ENCODE measurements at places on chromosomes 11 and 22.

DNA sequence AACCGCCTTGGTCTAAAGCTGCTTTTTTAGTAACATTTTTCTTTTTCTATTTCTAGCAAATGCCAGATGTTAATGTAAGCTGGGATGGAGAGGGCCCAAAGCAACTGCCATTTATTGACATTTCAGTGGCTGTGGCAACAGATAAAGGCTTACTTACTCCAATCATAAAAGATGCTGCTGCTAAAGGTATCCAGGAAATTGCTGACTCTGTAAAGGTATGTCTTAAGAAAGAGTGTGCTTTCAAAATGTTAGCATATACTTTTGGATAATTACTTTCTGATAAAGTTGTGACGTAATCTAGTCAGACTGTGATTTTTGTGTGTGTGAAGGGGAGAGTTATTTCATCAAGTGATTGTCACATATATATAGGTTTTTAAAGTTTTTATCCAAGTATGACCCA lies 68.1 kb downstream of the PDHX start:
- DNase-seq = no peak

DNA sequence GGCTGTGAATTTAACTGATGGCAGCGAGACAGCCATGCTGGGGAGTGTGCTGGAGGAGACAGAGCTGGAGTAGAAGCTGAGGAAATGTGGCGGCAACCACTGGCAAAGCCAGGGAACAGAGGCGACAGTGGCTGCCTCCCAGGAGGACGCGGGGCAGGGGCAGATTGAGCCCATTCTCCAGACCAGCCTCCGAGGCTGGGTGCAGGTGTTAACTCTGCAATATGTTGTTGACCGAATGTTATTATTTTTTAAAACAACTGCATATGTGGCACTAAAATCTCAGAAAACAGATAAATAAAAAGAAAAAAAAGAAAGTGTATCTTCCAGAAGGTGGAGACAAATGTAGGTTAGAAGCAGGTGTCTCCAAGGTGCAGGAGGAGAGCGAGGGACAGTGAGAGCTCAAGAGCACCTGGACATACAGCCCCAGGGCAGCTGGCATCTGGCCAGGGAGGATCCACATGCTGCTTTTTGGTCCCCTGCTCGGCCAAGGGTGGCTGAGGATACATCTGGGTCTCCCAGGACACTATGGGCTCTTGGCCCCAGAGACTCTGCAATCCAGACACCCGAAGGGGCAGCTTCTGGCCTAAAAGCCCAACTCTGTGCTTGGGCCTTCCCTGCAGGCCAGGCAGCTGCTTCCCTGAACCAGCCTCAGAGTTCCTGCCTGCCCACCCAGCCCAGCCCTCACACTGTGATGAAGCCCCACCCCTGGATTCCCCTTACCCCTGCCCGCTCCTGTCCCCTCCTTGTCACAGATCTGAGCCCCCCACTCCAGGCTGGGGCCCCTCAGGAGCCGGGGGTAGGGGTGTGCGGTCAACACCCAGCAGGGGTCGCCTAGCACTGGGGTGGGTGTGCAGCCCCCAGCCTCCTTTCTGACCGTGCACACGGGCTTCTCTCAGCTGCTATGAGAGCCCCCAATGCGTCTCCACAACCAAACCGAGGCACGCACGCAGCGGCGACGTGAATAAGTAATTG lies 12.9 kb downstream of the RTN4R start:
- DNase-seq = no peak

- DNase-seq = no peak
These were observed 422.4 kb downstream of the TENM4 start for GRCh38 chr11:79018371-79018849.

- DNase-seq = no peak
These were observed 56.9 kb downstream of the ABTB2 start for GRCh38 chr11:34300926-34301295.

GRCh38 chr11:130437848-130438247 lies 9.4 kb upstream of the ADAMTS8 start:
- DNase-seq = no peak

GRCh38 chr11:82790723-82791484 lies 57.2 kb upstream of the FAM181B start:
- DNase-seq = no peak

GRCh38 chr11:90601261-90601660 lies 378.4 kb upstream of the CHORDC1 start:
- DNase-seq = no peak

DNA sequence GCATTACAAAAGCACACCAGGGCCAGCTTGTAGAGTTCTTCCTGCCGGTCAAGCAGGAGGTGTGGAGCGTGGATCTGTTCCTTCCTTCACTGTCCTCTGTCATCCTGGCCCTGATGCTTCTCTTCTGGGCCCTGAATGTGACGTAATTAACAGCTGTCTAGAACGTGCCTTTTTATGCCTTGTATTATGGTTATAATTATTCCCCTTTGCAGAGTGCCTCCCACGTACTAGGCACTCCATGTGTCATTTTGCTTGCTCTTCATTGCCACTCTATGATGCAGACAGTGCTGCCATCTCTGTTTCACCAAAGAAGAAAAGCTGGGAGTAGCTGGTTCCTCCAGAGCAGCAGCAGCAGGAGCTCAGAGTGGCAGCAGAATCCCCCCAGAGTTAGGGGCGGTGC lies 132.1 kb upstream of the TTC12 start:
- DNase-seq = no peak

GRCh38 chr11:7413961-7414915 lies 71.1 kb upstream of the OLFML1 start:
- DNase-seq = no peak

GRCh38 chr11:87224486-87224885 lies 186.8 kb downstream of the TMEM135 start:
- DNase-seq = no peak

DNA sequence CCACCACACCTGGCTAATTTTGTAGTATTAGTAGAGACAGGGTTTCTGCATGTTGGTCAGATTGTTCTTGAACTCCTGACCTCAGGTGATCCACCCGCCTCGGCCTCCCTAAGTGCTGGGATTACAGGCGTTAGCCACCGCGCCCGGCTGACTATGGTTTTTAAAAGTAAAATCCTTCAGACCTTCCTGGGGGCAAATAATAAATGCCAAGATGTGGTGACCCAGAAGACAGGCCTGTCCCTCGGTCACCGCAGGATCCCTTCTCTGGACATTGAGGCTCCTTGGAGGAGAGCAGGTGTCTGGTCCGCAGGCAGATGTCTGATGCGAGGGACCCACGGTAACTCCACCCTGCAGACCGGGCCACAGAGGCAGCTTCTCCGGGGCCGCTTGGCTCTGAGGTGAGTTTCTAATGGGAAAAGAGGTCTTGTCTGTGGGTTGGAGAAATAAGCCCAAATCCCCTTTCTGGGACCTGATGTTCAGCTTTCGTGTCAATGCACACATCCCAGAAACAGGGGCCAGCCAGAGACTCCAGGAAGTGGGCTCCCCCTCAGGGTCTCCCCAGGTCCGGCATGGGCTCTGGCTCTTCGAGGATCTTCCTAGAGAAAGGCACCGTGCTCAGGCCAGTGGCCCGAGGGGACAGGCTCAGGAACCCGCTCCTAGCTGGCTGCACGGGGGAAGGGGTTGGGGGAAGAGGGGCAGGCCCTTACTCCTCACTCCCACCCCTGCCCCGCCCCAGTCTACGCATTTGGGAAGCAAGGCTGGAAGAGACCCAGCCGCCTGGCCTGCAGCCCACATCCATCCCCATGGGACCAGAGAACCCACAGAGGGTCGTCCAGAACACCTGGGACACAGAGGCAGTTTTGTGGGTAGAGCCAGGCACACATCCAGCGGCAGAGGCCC lies 100.6 kb downstream of the WNT7B start:
- no peak for DNase-seq

GRCh38 chr11:14974515-14975251 lies 2.5 kb upstream of the CALCA start:
- DNase-seq = peak; percentile 51

GRCh38 chr11:104076455-104076854 lies 40.0 kb downstream of the DDI1 start:
- DNase-seq = no peak

- peak; percentile 78 for DNase-seq
These were observed 1.1 kb upstream of the FBXO7 start for GRCh38 chr22:32473388-32473952.

- DNase-seq = no peak
These were observed 6.8 kb downstream of the CCDC86 start for GRCh38 chr11:60848714-60849151.

- DNase-seq = no peak
These were observed 174.2 kb downstream of the ETS1 start for GRCh38 chr11:128412847-128413791.

GRCh38 chr11:6642957-6643356 lies 12.7 kb downstream of the DCHS1 start:
- no peak for DNase-seq

DNA sequence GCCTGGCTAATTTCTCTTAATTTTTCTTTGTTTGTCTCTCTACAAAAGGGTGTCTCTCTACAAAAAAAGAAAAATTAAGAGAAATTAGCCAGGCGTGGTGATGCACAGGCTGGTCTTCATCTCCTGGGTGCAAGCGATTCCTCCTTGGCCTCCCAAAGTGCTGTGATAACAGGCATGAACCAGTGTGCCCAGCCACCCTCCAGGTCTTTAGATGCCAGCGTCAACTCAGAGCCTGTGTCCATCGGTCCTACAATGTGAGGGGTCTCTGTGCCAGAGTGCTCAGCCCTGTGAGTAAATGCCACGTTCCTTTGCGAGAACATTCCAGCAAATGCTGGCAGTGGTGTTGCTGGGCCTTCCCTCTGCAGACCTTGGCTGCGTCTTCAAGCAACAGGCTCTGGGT lies 62.7 kb downstream of the IGF2 start:
- no peak for DNase-seq

GRCh38 chr11:66419825-66420224 lies 1.0 kb upstream of the NPAS4 start:
- no peak for DNase-seq

DNA sequence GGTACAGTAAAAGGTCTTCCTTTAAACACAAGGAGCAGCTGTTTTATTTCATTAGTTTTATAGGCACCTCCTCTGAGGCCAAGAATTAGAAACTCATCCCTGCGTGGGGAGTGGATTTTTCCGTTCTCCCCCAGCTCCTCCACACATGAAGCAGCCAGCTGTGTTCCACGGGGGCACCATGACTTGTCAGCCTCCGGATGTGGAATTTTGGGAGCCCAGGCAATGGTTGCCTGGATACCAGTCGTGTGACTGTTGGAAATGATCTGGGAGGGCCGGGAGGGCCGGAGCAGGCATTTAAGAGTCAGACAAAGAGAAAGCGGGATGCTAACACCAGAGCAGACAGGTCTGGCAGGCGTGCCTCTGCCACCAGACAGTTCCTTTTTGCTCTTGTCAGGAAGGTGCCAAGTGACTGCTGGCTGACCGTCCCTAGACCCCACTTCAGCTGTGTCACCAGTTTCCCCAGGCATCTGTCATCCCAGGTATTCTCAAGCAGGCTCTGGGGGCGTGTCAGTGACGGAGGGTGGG lies 15.9 kb upstream of the CDC42EP2 start:
- no peak for DNase-seq

GRCh38 chr22:39972641-39973040 lies 12.4 kb downstream of the TMA7B start:
- DNase-seq = no peak

DNA sequence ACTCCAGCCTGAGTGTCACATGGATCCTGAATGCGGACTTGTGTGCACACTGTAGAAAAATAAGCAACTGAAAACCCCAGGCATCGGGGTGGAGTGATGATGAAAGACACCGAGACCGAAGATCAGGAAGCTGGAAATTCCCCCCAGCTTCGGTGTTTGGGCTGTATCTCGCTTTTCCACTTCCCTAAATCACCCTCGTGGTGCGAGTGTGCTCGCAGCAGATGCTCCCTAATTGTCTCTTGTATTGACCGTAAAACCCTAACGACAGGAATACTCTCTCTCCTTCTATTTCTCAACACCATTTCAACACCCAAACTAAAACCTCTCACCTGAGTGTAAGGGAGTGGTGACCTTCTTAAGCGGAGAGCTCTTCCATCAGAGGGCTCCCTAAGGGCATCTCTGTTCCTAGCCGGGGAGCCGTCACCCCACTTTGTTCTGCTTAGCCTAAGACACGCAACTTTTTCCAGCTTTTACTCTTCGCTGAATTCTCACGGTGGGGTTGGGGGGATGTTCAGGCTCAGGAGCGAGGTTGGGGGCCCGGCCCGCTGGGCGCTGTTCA lies 635 bp upstream of the GRK3 start:
- peak; percentile 17 for DNase-seq

- DNase-seq = no peak
These were observed 315.5 kb downstream of the NTM start for GRCh38 chr11:131685906-131686305.

GRCh38 chr22:47153854-47154525 lies 391.5 kb downstream of the TBC1D22A start:
- DNase-seq = no peak

DNA sequence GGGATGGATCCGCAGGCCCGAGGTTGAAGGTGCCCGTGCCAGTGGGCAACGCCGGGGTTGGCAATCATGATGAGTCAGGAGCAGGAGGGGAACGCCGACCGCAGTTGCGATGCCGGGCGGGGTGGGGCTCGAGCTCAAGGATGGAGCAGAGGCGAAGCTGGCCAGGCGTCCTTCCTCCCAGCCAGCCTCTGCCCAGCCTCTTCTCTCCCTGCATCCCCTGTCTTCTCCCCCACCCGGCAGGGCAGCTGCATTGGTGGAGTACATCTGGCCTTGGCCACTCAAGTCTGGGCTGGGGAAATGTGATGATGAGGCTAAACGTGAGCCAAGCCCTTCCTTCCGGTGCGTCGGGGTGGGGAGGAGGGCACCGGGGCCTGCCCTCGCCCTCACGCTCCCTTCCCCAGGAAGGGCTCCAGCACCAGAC lies 3.9 kb downstream of the IFITM10 start:
- DNase-seq = no peak

- no peak for DNase-seq
These were observed 6.7 kb upstream of the VSIG10L2 start for GRCh38 chr11:125939081-125939521.

DNA sequence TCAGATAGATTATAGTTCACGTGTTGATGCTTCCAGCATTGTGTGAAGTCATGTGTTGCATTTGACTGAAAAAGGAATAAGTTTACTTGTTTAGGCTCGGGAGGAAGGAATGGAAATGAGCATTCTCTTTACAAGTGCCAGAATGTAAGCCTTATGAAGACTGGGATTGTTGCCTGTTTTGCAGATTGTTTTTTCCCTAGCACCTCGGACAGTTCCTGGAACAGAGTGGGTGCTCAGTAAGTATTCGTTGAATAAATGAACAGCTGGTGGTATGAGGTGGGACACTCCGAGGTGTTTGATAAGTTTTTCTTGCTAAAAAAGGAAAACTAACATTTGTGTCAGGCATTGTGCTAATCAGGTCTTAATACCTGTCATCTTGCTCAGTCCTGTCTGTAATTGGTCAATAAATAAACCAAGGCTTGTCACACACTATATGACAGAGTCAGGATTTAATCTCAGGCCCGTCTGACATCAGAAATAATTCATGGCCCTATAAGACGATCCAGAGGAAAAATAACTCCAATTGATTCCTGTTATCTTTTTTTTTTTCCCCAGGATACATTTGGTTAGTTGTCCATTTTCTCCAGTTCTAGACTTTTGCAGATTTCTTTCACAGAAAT lies 304.7 kb downstream of the NELL1 start:
- no peak for DNase-seq

GRCh38 chr11:118152552-118153471 lies at the start of gene SCN4B:
SCN4B (minus strand) TSS chr11:118152823; CDS start chr11:118152673, 150 bp downstream.
- DNase-seq = no peak

- DNase-seq = no peak
These were observed 40.1 kb upstream of the CARD18 start for GRCh38 chr11:105179542-105180278.

GRCh38 chr11:1497600-1497999 lies 11.0 kb upstream of the MOB2 start:
- DNase-seq = no peak
